ENCODE measurements at places on chromosomes 4 and X.
A peak's percentile ranks its signal among the peaks of the same experiment; 100 is the strongest.

DNA sequence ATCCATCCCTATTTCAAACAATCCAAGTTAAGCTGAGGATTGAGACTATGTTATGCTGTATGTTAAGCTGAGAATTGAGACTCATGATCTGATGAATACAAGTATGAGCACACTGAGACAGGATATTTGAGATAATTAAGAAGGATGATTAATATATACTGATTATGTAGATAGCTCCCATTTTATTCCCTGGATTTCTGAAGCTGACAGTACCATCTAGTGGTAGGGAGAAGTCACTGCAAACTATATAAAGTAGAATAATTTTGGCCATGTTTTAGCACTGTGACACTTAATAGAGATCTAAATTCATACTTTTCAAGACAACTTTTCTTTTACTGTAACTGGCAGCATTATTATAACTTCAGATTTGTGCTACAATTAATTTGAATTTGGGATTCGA is 63.8 kb upstream of the HPRT1 start:
- no peak for DNase-seq

GRCh38 chr4:5865896-5866599 is 26.8 kb downstream of the CRMP1 start:
- DNase-seq = no peak

GRCh38 chr4:66169341-66169740 is 499.1 kb upstream of the EPHA5 start:
- DNase-seq = no peak

DNA sequence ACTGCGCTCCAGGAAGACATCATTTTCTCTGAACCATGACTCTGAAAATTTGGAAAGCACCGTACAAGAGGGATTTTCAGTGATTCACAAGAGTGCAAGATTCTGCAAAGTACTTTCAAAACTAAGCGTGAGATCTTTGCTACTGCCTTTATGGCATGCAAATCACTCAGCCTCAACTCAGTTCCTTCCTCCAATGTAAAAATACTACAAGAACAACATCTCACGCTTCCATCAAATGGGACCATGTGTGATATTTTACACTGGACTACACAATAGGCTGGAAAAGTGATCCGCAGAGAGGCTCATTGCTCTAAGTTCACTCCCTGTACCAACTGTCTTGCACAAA is 674 bp upstream of the IL15 start:
- no peak for DNase-seq

DNA sequence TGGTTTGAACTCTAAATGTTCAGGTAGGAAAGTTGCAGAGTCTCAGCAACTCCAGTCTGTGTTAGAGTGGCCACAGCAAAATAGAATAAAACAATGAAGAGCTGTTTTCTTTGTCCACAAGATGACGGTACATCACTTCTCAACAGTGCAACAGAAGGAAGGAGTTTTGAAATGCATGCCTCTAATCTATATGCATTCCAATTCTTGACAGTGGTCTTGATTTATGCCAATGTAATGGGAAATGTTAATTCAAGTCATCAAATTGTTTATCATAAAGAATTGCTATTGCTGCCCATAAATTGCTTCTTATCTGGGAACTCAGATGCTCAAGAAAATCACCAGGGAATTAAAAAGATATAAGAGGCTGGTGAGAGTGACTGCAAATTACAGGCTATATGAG is 195.5 kb upstream of the PRPS2 start:
- DNase-seq = no peak

GRCh38 chr4:41991916-41992767 is 1.8 kb downstream of the SLC30A9 start:
- DNase-seq = no peak

- no peak for DNase-seq
These were observed 197.3 kb downstream of the CFAP299 start for GRCh38 chr4:80532674-80533333.

GRCh38 chrX:100591256-100592051 is 6.7 kb downstream of the TNMD start:
- no peak for DNase-seq

- peak; percentile 6 for DNase-seq
These were observed 92.8 kb downstream of the FAAH2 start for GRCh38 chrX:57379296-57379695.

- no peak for DNase-seq
These were observed 204.2 kb upstream of the CASK start for GRCh38 chrX:42127563-42127962.

- DNase-seq = no peak
These were observed 22.3 kb downstream of the MORF4L2 start for GRCh38 chrX:103663981-103664762.

- no peak for DNase-seq
These were observed 17.3 kb upstream of the TMEM185A start for GRCh38 chrX:149648932-149649331.

DNA sequence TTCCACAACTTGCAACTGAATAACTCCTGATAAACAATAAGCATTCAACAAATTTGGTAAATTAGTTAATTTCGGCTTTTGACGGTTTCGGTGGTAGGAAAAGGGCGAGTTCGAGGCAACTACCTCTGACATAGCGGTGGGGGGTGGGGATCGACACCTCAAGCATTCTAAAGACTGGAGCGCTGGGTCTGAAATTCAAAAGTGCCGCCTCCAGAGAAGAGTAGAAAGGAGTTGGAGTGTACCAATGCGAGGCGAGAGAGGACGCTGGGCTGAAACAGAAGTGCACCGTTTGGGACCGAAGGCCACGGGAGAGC is 725 bp downstream of the SMC1A start:
- no peak for DNase-seq

DNA sequence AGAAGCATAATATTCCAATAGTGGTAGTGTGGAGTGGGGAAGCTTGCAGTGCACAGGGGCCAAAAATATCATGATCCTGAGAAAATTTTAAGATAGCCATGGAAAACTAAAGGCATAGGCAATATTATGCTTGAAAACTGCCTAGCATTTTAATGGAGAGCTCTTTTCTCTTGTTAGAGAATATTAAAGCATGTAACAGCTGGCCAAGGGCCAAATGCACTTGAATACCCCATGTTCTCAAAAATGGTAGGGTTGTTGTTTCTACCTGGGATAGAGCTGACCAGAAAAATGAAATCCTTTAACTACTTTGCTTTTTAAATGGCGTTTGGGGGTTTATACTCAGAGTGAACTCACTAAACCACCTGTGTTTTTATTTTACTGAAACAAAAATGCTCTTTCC is 739.6 kb upstream of the SLIT2 start:
- DNase-seq = no peak

GRCh38 chr4:184386271-184386781 is 88.0 kb downstream of the IRF2 start:
- no peak for DNase-seq

DNA sequence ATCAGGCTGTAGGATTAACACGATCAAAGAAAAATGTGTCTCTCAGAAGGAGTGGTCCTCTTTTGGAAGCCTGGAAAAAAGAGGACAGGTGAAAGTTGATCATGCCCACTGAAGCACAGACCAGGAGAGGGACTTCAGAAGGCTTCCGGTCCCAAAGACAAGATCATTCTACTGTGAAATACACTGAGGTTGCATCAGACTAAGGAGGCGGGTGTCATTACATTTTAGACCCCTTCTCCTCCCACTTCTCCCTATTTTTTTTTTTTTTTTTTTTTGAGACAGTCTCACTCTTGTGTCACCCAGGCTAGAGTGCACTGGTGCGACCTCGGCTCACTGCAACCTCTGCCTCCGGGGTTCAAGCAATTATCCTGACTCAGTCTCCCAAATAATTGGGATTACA is 67.5 kb downstream of the RBM47 start:
- no peak for DNase-seq

DNA sequence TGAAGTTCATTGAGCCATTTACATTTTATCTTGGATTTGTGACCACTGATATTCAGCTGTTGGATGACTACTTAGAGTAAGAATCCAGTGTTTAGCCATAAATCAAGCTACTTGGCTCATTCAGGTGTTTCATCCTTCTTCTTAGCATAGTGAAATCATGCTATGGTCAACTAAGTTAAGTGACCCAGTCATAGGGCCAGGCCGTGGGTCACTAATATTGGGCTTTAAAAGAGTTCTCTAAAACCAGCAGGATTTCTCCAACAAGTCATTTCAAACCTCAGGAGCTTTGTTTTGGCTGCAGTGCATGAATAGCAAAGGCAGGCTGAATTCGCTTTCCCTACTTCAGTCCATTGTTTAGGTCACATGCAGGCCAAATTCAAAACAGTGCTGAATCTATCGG is 181.0 kb downstream of the MAML3 start:
- no peak for DNase-seq

DNA sequence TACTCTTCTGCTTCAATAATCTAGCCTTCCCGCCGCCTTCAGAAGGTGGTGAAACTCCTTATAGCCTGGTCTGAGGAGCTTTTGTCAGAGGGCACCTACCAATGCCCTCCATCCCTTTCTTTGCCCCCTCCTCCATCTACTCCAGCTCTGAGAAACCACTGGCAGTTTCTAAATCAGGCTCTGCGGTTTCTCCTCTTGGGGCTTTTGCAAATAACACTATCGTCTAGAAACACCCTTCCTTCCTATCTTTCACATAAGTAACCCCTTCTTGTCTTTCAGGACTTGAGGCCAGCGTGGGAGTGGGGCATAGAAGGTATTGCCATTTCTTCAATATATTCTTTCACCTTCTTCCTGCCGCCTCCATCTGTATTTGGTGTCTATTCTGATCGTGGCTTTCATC is 1.2 kb upstream of the EFHC2 start:
- DNase-seq = peak; percentile 1

GRCh38 chrX:11641349-11642065 is 24.2 kb downstream of the ARHGAP6 start:
- DNase-seq = no peak

DNA sequence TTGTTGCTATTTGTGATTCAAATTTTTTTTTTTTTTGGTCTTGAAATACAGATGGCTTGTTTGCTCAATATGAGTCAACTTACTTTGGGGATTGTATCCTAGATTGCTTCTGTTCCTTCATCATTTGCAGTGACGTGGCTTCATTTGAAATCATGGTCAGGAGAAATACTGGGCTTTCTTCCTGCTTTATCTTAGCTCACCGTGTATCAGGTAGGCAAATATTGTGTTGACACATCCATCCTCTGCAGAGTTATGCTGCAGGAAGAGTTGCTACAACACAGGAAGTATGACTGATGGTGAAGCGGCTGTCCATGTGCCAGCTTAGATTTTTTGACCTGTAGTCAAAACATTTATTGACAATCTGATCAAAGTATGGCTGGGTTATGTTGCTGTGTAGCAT is 232.2 kb downstream of the C4orf33 start:
- no peak for DNase-seq

- no peak for DNase-seq
These were observed 1033.1 kb downstream of the RAPGEF2 start for GRCh38 chr4:160136021-160136420.

DNA sequence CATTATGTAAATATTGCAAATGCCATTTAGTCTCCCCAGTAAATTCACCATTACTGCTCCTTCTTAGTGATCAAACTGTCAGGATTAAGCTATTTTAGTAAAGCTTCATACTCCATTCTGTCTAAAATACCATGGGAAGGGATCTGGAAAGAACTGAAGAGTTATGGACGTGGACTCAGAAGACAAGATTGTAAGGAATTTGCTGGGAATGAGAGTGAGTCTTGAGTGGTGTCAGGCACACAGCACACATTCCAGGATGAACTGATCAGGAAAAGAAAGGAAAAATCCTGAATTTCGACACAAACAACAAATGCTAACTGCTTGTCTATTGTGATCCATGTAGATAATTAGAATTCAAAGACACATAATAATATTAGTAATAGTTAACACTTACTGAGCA is 311.0 kb downstream of the CENPC start:
- DNase-seq = no peak

DNA sequence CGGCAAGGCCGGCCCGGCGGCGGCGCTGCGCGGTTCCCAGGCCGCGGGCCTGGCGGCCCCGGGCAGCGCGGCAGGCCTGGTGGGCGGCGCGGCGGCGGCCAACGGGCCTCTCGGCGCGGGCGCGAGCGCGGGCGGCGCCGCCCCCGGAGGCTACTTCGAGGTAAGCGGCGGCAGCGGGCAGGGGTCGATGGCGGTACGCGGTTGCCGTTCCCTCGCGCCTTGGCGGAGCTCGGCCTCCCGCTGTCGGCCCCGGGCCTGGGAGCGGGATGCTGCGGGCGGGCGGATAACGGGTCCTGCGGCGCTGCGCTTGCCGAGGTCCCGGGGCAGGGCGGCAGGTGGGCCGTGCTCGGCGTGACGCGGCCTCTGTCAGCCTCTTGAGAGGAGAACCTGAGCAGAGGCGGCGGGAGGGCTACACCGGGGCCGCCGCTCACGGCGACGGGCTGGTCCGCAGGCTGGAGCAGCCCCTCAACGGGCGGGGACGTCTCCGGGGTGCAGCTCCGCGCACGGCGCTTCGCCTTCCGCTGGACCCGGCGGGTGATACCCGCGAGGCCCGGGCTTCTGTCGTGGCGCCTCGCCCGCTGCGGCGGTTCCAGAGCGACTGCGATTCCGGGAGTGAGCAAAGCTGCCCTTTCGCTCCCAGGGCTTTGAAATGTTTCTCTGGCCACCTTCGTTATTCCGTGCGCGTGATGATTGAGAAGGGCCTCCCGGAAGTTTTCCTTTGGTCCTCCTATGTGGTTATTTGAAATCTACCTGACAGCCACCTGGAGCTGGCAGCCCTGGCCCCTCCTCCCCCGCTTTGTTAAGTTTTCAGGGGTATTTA is 774 bp downstream of the FAM193A start:
- peak; percentile 66 for DNase-seq

DNA sequence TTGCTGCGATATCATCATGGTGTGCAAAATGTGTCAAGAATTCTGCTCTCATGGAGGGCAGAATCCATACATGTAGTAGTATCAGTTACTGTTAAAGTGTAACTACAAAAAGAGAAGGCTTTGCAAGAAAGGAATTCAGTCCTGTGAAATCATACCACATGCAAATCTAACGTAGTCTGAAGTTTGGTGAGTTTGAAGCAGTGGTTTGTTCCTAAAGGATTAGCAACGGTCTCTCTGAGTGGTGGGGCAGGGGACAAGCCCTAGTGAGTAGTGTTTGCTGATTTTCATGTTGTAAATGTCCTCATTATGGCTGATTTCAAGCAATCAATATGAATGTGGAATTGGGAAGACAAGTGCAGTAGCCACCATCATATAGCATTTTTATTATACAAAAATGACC is 47.1 kb upstream of the CLNK start:
- no peak for DNase-seq

- DNase-seq = no peak
These were observed 22.7 kb upstream of the SRD5A3 start for GRCh38 chr4:55323375-55323774.

DNA sequence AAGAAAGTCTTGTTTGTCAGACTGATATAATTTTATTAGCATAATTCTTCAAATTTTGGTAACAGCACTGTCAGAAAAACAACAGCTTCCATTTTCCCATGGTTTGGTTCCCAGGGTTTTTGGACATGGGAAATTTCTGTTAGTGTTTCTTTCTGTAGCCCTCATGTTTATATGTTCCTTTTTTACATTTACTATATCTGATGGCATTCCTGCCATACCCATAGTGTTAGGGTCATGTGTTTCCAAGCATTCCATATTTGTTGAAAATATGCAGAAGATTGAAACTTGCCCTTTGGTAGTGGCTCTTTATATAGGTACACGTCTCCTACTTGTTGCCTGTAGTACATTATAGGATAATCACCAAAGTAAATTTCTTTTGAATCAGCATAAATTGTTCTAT is 65.8 kb downstream of the PDLIM5 start:
- no peak for DNase-seq

GRCh38 chr4:90007494-90008167 is 113.0 kb downstream of the MMRN1 start:
- DNase-seq = no peak
